ENCODE measurements at places on chromosomes 16 and 17. TPM values are rescaled to one million over a fixed set of nuclear protein-coding genes. Genes with fewer than 3 reads are reported as not detected.

The ZNF19 gene
- total RNA-seq = 2.0 TPM

The EMP2 gene
- total RNA-seq = 39.3 TPM

The EFNB3 gene
- total RNA-seq = 1.3 TPM

The C1QTNF8 gene
- total RNA-seq = 0.08 TPM

The HS3ST3A1 gene
- 0.50 TPM for total RNA-seq

The MYH1 gene
- total RNA-seq = not detected

The PRMT7 gene
- 31.4 TPM for total RNA-seq

The CACNG1 gene
- 0.22 TPM for total RNA-seq

The GPR139 gene
- total RNA-seq = not detected

The KRTAP17-1 gene
- total RNA-seq = not detected

The CES1 gene
- total RNA-seq = 34.8 TPM

Measured in A549 treated with AZD2906 at 1 μM for 4 hours (cell line).